Lung microvascular endothelial cell (primary cell): ENCODE measurements at places on chromosomes 3 and 15. TPM values are rescaled to one million over a fixed set of nuclear protein-coding genes. Genes with fewer than 3 reads are reported as not detected.

DNA sequence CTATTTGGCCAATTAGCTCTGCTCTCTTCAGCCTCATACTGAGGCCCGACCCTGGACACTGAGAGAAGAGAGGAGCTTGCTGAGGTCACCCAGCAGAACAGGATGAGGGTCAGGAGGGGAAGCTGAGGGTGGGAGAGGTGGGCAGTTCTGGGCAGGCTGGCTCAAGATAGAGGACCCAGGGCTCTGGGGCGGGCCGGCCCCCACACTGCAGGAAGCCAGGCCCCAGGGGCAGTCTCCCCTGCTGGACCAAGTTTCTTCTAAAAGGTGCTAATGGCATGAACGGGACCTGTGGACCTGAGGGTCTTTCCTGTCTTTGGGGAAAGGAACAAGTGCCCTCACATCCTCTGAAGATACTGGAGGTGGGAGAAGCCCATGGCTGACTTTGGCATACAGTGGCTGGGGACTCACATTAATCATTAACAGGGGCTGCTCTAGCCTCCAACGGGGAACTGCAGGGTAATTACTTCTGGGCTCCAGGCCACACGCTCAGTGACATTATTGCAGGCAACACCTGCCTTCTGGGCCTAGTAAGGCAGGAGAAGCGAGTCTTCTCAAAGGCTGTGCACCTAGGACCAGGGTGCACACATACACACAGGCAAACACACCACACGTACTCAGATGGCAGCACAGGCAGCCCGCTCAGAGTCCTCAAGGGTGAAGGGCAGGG lies 10.6 kb downstream of the HCN4 start:
- DNase-seq = no peak

DNA sequence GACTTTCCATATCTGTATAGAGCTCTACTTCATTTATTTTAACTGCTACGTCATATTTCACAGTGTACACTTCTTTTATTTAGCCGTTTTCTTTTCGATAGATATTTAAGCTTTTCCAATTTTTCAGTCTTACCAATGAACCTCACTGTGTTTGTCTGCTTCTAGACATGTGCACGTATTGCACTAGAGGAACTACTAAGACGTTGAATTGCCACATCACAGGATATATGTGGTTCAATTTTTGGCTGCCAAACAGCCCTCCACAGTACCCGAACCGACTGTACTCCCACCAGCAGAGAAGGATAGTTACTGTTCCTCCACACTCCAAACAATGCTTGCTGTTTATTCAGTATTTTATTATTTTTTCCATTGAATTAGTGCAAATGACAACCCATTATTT lies 2.0 kb downstream of the NR1I2 start:
- no peak for DNase-seq

DNA sequence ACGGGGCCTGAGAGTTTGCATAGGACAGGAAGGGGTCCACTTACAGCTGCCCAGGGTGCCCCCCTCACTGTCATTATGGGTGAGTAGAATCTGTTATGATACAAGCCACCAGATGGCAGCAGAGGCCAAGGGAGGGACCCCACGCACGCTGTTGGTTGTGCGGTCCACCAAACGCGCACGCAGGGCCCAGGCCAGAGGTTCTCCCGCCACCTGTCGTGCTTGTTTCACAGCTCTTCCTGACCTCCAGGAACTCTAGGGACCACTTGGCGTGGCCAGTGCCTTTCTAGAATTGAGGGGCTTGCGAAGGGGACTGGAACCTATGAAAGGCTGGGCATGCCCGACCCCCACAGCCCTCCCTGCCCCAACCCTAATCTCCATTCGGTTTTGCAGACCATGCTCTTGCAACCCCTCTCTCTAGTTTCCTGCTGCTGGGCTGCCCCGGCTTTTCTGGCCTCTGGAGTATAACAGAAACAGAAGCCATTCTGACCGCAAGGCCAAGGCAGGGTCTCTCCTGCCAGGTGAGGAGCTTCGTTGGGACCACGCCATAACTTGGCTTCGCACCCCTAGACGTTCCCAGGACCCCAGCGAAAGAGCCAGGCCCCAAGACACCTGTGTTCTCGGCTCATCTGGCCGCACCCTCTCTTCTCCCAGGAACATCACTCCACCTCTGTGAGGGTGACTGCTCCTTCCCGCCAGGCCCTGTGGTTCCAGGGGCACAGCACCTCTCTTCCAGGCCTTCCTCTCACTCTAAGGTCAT lies 46.0 kb downstream of the ALDH1L1 start:
- DNase-seq = peak; percentile 74

- DNase-seq = no peak
These were observed 480.3 kb downstream of the LPP start for GRCh38 chr3:188634285-188634684.

DNA sequence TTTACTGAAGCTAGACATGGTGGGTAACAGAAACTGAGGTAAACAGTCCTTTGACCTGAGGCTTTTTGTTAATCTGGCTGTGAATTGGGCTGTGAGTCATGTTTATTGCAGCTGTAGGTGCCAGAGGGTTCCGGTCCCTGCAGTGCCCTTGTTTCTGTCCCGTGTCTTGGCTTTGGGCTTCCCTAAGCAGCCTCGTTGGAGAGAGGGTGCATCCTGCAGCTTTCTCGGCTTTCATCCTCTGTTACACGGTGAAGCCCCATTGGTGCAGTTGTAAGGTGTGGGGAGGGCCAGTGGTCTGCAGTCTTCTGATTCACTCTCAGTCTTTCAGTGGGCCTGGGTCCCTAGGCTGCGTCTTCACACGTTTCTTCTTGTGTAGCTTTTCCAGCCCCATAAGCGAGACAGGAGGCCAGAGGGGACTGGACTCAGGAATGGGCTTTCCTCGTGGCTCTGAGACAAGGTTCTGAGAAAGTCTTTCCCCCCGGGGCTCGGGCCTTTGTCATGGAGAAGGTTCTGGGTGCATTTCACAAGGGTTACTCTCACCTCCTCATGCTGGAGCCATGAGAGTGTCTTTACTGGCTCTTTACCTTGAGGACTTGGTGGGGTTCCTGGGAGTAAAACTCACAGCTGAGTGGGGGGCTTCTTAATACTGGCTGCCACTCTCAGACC lies 33.1 kb downstream of the ASB7 start:
- DNase-seq = no peak

DNA sequence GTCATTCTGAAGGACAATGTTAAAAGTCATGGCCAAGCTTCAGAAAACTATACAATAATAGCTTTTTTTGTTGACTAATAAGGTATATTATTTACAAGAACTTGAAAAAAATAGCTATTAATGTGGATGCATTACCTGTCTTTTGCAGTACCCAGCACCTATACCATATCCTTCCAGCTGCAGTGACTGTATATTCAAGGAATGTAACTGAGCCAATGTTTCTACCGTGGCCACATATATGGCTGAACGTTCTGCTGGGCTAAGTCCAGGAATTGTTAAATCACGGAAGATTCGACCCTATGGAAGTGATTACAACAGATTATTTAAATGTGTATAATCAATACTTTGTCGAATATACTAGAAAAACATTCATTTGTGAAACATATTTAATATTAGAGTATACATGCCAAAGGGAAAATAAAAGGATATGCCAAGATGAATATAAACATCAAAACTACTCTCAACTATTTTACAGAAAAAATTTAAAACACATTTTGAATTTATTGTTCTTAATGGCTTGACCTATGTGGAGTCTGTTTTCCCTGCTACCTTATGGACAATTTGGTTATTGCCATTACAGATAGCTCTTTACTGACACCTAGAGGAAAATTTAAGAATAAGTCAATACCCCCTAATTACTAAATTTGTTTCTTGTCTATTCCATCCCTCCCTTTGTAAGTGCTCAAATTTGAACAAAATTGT lies 17.6 kb downstream of the ACAD11 start:
- peak; percentile 69 for DNase-seq

DNA sequence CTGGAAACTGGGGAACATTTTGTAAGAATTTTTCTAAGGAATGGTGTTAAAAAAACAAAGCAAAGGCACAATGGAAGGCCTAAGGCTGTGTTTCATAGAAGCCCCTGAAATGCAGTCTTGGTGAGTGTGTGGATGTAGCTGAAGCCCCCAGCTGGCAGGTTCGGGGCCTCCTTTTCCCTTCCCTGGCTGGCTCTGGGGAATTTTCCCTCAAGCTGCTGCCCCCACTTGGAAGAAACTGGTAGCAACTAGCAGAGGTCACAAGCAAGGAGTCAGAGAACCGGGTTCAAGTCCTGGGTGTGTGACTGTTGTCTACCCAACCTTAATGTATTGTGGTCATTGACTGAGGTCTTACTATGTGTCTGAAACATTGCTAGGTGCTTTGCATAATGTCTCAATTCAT lies 85.3 kb upstream of the MYZAP start:
- no peak for DNase-seq

- DNase-seq = no peak
These were observed 178.5 kb downstream of the FNDC3B start for GRCh38 chr3:172217877-172218276.

The SLC28A2 gene
- total RNA-seq = not detected in 2 replicates

The LMOD3 gene
- not detected in 2 replicates for total RNA-seq

The NRROS gene
- total RNA-seq = 4.8 and 5.7 TPM in 2 replicates
